Vein endothelial cell (primary cell): ENCODE measurements at places on chromosomes 2 and 18. TPM values are rescaled to one million over a fixed set of nuclear protein-coding genes. Genes with fewer than 3 reads are reported as not detected.

The ASAP2 gene
- 68.0 and 72.8 TPM in 2 replicates for total RNA-seq

The FAM228B gene
- 5.2 and 6.5 TPM in 2 replicates for total RNA-seq

The FOXI3 gene
- total RNA-seq = not detected in 2 replicates

The R3HDM1 gene
- total RNA-seq = 11.8 and 17.5 TPM in 2 replicates

The PKDCC gene
- total RNA-seq = 1.5 and 3.9 TPM in 2 replicates
